Nephron progenitor cell (in vitro differentiated cells): ENCODE measurements at places on chromosomes 2 and 18.

GRCh38 chr18:39635966-39636365, 2070.4 kb upstream of the CELF4 start:
- no peak for DNase-seq

DNA sequence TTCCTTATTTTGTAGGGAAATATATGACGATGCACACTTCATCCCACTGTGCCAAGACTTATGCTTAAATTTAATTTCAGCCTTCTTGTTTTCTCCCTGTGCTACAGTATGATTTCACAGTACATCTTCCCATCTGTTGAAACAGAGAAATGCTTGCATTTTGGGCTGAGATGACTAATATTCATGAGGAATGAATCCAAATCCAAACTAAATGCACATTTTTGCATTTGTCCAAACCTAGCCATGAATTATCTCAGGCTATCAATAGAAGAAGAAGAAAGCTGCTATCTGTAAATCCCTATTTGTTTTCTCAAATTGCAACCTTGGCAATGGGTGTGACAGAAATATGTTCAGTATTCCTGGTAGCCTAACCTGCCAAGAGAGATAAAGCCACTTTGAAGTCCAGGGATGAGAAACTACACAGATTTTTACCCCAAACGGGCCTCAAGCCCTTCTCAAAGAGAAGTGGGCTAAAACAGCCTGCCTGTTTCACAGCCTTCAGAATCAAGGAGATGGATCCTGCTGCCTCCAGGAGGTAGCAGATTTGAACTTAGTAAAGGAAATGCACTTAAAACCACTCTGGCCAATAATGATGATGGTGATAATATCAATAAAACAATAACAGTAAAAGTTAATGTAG, 306.9 kb upstream of the NT5C1B start:
- no peak for DNase-seq

DNA sequence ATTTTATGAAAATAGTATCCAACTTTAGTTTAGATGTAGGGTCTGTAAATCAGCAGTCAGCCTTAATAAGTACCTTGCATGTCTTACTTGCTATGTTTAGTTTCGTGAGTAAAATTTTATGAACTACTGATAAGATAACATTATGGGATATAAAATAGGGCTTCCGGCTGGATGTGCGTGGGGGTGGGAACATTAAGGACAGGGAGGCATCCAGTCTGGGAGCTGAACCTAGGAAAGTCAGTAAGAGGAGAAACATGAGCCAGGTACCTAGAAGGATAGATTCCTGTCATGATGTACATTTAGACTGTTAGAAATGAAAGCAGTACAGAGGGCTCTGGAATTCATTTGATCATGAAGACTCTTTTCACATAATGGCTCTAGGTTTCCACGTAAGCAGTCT, 12.7 kb upstream of the KCNJ13 start:
- no peak for DNase-seq

DNA sequence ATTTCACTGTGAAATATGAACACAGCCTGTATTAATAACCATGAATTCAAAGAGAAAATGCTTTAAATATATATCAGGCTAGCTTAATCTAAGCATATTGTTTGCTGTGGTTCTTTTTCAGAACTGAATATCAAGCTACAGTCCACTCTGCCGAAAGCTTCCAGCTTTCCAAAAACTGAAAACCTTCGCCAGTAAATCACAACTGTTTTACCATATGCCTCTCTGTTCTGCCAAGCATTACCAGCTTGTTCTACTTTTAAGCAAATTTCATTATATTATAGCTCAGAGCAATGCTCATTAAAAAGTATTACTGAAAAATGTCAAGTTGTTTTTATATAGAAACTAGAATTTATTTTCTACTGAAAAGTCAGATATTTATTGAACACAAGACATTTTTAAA, 277.4 kb downstream of the NRXN1 start:
- DNase-seq = no peak

DNA sequence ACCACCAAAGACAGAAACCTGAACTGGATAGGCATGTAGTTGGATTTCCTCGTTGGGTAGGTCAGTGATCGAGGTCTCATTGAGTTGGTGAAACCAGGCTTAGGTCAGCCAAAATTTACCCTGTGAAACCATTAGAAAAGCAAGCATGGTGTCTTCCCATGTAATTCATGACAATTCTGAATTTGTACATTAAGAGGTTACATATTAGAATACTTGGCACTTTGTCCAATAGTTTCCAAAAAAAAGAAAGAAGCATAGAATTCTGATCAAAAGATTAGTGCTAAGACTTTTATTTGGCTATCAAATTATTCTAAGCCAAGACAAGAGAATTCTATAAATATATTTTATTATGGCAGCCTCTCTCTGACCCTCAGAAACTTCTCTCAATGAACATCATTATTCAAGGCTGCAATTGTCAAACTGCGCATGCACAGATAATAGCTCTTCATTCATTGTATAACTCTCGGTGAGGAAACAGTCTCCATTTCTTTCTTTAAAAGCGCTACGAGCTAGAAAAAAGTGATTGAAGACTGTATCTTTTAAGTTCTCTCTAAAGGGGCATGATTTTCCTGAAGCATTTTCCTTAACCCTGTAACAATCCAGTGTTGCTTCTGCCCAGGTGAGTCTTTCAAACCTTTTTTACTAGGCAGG, 79.1 kb upstream of the MYCN start:
- DNase-seq = no peak

- DNase-seq = no peak
These were observed 95.1 kb downstream of the USP40 start for GRCh38 chr2:233471291-233472035.

GRCh38 chr2:207071820-207072219, 93.9 kb downstream of the KLF7 start:
- no peak for DNase-seq

DNA sequence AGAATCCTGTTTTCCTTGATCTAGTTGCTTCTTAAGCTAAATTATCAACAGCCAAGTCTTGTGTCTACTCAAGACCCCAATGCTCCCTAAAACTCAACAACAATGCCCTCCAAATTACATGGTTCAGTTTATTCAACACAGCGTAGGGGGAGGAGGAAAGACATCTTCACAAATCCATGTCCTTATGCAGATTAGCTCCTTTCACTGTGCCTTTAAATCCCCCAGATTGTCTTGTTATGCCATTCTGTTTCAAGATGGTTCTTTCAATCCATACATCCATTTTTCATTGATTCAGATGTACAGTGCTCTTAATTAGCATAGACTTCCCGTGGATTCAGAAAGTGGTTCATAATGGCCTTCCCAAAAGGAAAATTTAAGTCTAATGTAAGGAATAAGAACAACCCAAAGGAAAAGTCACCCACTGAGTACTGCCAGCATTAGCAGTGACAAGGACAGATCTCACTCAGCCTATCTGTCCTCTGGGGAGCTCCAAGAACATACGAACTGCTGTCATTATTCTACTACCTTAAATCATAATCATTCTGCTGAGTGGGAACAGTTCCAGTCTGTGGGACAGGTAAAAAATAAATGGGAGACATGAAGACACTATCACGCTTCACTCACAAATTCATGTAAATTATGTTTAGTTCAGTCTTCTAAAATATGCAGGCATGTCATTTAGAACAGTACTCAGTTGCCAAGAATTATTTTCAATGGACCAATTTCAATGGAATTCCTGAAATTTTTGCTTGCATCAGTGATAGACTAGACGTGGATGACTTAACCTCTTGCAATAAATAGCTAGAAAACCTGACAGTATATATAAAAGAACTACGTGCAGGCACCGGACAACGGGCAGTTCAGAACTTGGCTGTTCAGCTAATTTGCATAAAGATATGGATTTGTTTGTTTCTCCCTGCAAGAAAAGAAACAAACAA, 58.9 kb upstream of the RNU4ATAC start:
- DNase-seq = no peak
